ENCODE measurements at places on chromosomes 3 and 15. TPM values are rescaled to one million over a fixed set of nuclear protein-coding genes. Genes with fewer than 3 reads are reported as not detected.

Gene UTS2B
- total RNA-seq, result not detected

- H3K4me1 ChIP-seq, result no peaks in the 10 kb centered on the region
- no peaks in the 10 kb centered on the region for H3K27me3 ChIP-seq
- no peak overlapping the region for H3K27ac ChIP-seq
- H3K4me3 ChIP-seq, result no peak overlapping the region
- no peaks in the 10 kb centered on the region for H3K36me3 ChIP-seq
Measured at GRCh38 chr3:22122567-22122966, 371.6 kb upstream of the ZNF385D start.

GRCh38 chr3:146537603-146538002 lies 6.8 kb downstream of the PLSCR1 start:
- no peaks in the 10 kb centered on the region for H3K27me3 ChIP-seq
- no peak overlapping the region for H3K4me3 ChIP-seq
- no peak for DNase-seq
- no peak overlapping the region for H3K27ac ChIP-seq

DNA sequence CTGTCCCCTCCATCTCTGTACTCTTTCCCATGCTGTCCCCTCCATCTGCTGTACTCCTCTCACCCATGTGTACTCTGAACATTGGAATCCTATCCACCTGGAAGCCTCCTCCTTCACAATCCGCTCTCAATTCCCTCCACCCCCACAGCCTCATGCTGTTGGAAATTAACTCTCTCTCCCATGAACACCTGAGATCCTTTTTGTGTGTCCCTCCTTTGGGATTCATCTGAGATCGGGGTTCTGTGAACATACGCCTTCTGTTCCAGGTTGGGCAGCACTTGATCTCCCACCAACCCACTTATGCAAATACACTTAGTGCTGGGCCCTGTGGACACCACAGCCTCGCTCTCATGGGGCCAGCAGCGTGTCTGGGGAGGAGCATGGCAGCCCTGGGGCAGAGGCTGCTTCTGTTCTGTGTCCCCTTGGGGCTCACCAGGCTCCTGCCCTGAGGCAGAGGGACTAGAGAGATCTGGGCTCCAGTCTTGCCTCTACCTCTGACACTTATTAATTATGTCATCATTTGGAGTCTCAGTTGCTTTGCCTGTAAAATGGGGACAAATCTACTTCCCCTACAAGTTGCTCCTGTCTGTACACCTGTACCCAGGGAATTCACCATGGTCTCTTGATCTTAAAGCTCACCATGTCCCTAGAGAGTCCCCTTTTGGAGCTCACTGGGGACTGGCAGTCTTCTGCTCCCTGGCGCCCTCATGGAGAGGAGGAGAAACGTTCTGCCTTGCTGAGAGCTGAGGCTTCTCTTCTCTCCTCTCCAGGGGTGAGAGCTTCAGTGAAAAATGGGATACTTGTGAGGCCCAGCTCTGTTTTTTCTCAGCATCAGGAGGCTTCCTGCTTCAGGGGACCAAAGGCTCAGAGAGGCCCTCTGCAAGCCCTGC lies 42.7 kb downstream of the ITGA11 start:
- H3K36me3 ChIP-seq, result no peaks in the 10 kb centered on the region
- no peak for DNase-seq
- no peak overlapping the region for H3K27ac ChIP-seq
- peaks cover 22% of the 10 kb centered on the region for H3K27me3 ChIP-seq

Gene KLHL40
- total RNA-seq, result not detected

Gene PARP15
- 13.3 TPM for total RNA-seq

DNA sequence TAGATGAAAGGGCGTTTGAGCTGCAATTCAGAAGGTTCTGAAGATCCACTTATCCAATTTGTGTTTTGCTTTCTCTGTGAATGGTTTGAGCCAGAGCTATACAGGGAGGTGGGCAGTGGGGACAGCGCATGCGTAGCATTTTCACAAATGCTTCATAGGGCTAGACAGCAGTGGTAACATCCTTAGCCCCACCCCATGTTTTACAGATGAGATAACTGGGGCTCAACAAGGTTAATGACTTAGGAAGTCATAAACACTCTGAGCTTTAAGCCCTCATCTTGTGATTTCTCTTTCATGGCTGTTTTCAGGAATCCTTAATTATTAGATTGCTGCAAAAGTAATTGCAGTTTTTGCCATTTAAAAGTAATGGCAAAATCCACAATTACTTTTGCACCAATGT lies 408.7 kb downstream of the IL5RA start:
- H3K4me3 ChIP-seq, result no peak overlapping the region
- H3K4me1 ChIP-seq, result no peaks in the 10 kb centered on the region
- peaks cover 3% of the 10 kb centered on the region for H3K27me3 ChIP-seq
- no peak for DNase-seq
- H3K27ac ChIP-seq, result no peak overlapping the region

Gene SLC24A5
- not detected for total RNA-seq

GRCh38 chr3:41426485-41426884 lies 227.2 kb downstream of the CTNNB1 start:
- H3K4me3 ChIP-seq, result no peak overlapping the region
- H3K27me3 ChIP-seq, result peaks cover 3% of the 10 kb centered on the region
- H3K4me1 ChIP-seq, result peaks cover 9% of the 10 kb centered on the region
- no peak for DNase-seq

DNA sequence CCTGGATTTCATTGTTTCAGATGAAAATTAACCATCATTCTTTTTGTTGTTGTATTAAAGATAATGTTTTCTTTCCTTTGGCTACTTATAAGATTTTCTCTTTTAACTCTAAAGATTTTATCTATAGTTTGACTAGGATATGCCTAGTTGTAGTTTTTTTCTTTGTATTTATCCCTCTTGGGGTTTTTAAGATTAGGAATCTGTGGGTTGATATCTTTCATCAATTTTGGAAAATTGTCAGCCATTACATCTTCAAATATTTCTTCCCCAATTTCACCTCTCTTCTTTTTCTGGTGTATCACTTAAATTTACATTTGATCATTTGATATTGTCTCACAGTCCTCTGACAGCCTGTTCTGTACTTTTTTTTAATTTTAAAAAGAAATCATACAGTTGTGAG lies 32.5 kb upstream of the LIMD1 start:
- no peak overlapping the region for H3K27ac ChIP-seq
- H3K36me3 ChIP-seq, result no peaks in the 10 kb centered on the region
- H3K4me1 ChIP-seq, result peaks cover 16% of the 10 kb centered on the region
- H3K4me3 ChIP-seq, result no peak overlapping the region

GRCh38 chr15:72304596-72304995 lies 15.4 kb downstream of the CELF6 start:
- DNase-seq, result no peak
- no peak overlapping the region for H3K4me3 ChIP-seq
- no peaks in the 10 kb centered on the region for H3K27me3 ChIP-seq
- no peak overlapping the region for H3K27ac ChIP-seq

Gene CMC1
- total RNA-seq, result 22.4 TPM

- H3K4me3 ChIP-seq, result no peak overlapping the region
- peaks cover 13% of the 10 kb centered on the region for H3K27me3 ChIP-seq
- no peak for DNase-seq
- no peaks in the 10 kb centered on the region for H3K4me1 ChIP-seq
- no peak overlapping the region for H3K27ac ChIP-seq
Measured at GRCh38 chr15:88738796-88739195, 64.4 kb upstream of the ACAN start.

- no peak for DNase-seq
- no peak overlapping the region for H3K27ac ChIP-seq
- H3K36me3 ChIP-seq, result no peaks in the 10 kb centered on the region
- no peak overlapping the region for H3K4me3 ChIP-seq
Measured at GRCh38 chr3:12743583-12743982, 15.5 kb downstream of the TMEM40 start.

DNA sequence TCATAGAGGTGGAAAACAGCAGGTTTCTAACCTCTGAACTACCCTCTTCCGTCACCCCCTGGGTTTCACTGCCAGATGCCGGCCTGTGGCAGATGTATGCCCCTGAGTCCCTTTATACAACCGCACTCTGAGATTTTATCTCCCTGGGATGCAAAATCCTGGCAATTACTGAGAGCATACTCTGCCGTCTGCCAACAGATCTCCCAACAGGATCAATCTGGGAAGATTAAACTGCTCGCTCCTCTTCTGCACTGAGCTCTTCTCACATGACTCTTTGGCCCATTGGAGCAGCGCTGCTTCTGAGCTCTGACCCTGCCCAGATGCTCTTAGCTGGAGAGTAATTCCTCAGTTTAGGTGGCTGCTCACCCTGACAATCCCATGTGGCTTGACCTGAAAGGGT lies 133.2 kb downstream of the LIPC start:
- H3K4me3 ChIP-seq, result no peak overlapping the region
- no peaks in the 10 kb centered on the region for H3K36me3 ChIP-seq
- H3K4me1 ChIP-seq, result peaks cover 10% of the 10 kb centered on the region
- H3K27me3 ChIP-seq, result no peaks in the 10 kb centered on the region

Gene PTH1R
- total RNA-seq, result not detected

GRCh38 chr3:49198161-49198560 lies 26.8 kb downstream of the KLHDC8B start:
- no peaks in the 10 kb centered on the region for H3K4me1 ChIP-seq
- DNase-seq, result no peak

GRCh38 chr3:25469558-25469957 lies 41.5 kb downstream of the RARB start:
- H3K4me3 ChIP-seq, result no peak overlapping the region
- peaks cover 1% of the 10 kb centered on the region for H3K27me3 ChIP-seq
- no peak for DNase-seq
- H3K4me1 ChIP-seq, result no peaks in the 10 kb centered on the region
- H3K36me3 ChIP-seq, result no peaks in the 10 kb centered on the region

GRCh38 chr15:68430471-68431036 lies 1.4 kb downstream of the ITGA11 start:
- H3K36me3 ChIP-seq, result no peaks in the 10 kb centered on the region
- H3K4me3 ChIP-seq, result no peak overlapping the region
- no peak overlapping the region for H3K27ac ChIP-seq
- peaks cover 35% of the 10 kb centered on the region for H3K27me3 ChIP-seq
- no peak for DNase-seq
- H3K4me1 ChIP-seq, result no peaks in the 10 kb centered on the region

- no peak overlapping the region for H3K27ac ChIP-seq
- H3K36me3 ChIP-seq, result no peaks in the 10 kb centered on the region
- H3K4me1 ChIP-seq, result no peaks in the 10 kb centered on the region
- H3K4me3 ChIP-seq, result no peak overlapping the region
- no peak for DNase-seq
Measured at GRCh38 chr3:22269831-22270230, 518.8 kb upstream of the ZNF385D start.

GRCh38 chr3:138949445-138950005 lies 2.5 kb downstream of the FOXL2NB start:
- peaks cover 50% of the 10 kb centered on the region for H3K27me3 ChIP-seq
- H3K4me1 ChIP-seq, result peaks cover 21% of the 10 kb centered on the region
- H3K4me3 ChIP-seq, result peak overlapping the region; percentile 13
- DNase-seq, result no peak

Gene TMEM212
- not detected for total RNA-seq

- H3K4me3 ChIP-seq, result no peak overlapping the region
- DNase-seq, result no peak
- no peaks in the 10 kb centered on the region for H3K36me3 ChIP-seq
- peaks cover 5% of the 10 kb centered on the region for H3K27me3 ChIP-seq
Measured at GRCh38 chr3:124826703-124827102, 60.5 kb downstream of the ITGB5 start.

DNA sequence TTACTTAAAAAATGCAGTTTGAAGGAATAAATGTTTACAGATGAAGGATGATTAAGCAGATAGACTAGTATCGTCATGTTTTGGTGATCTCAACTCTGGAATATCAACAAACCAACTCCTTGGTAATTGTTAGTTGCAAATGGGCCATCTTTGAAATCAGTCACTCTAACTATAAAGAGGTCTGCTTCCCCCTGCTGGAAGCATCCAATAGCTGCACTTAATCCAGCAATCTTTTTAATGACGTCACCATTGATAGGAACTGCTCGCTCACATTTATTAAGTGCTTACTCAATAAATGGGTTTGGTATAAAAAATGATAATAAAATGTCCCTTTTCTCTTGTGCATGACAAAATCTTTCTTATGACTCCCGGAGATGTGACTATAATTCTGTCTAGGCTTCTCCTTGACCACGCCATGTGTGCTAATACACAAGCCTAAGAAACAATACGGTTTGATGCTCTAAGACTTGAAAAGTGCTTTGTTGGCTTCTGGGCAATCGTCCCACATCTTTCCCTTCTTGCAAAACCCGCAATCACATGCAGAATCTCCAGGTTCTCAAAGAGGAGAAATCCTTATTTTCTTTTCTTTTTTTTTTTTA lies 227.6 kb upstream of the POU1F1 start:
- H3K4me3 ChIP-seq, result no peak overlapping the region
- DNase-seq, result peak; percentile 20

- no peaks in the 10 kb centered on the region for H3K4me1 ChIP-seq
- no peak for DNase-seq
- no peak overlapping the region for H3K4me3 ChIP-seq
- no peaks in the 10 kb centered on the region for H3K27me3 ChIP-seq
- no peaks in the 10 kb centered on the region for H3K36me3 ChIP-seq
Measured at GRCh38 chr15:100902436-100903167, 16.6 kb upstream of the LRRK1 start.

Gene PARP9
- total RNA-seq, result 17.8 TPM

Gene RFC4
- total RNA-seq, result 110 TPM

GRCh38 chr3:197567904-197568681 lies 12.3 kb upstream of the BDH1 start:
- peaks cover 11% of the 10 kb centered on the region for H3K27me3 ChIP-seq
- H3K4me1 ChIP-seq, result peaks cover 6% of the 10 kb centered on the region
- no peak overlapping the region for H3K27ac ChIP-seq
- H3K36me3 ChIP-seq, result peaks cover 16% of the 10 kb centered on the region

DNA sequence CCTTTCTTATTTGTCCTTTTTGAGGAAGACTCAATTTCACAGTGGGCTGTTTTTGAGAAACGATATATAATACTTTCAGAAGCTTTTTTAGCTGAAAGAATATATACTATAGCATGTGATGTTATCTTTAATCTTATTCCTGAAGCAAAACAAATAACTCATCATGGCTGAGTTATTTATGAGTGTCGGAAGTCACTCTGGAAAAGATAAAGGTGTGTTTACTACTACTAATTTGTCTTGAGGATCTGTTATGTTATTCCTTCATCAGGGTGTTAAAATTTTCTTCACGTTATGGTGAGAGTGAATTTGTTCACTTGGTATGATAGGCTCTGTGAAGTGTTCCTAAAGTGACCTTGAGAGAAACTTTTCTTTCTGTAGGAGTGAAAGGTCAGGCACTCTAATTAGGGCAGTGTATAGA lies 4.7 kb downstream of the TCF12 start:
- no peak overlapping the region for H3K4me3 ChIP-seq
- peaks cover 55% of the 10 kb centered on the region for H3K4me1 ChIP-seq
- DNase-seq, result no peak
- peaks cover 30% of the 10 kb centered on the region for H3K36me3 ChIP-seq

- no peak for DNase-seq
- peaks cover 16% of the 10 kb centered on the region for H3K4me1 ChIP-seq
Measured at GRCh38 chr3:59467476-59467875, 417.7 kb upstream of the CFAP20DC start.

Gene HLTF
- total RNA-seq, result 20.7 TPM

Gene IMPG2
- 0.13 TPM for total RNA-seq

Measured in activated CD8-positive, alpha-beta T cell treated with anti-CD3 and anti-CD28 coated beads for 36 hours (primary cell).